Stimulated activated CD8-positive, alpha-beta memory T cell treated with anti-CD3 and anti-CD28 coated beads, Interleukin-4, amount 100 ng/mL, for 48 hours (primary cell): ENCODE measurements at places on chromosomes 5 and 9.

DNA sequence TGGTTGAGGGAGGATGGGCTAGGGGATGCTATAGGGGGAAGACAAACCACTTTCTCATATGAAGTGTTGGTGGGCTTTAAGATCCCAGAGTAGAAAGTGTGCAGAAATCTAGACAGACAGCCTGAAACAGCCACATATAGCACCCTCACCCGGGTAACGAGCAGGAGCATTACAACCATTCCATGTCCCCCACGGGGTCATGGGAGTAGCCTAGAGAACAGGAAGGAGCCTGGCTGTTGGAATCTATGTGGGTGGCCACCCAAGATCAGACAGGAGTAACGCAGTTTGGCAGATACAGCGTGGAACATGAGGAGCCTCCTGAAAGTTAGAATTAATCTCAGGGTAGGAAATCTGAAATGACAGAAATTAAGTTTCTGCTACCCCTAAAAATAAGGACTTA, 146.1 kb upstream of the RAI14 start:
- no peak for DNase-seq

DNA sequence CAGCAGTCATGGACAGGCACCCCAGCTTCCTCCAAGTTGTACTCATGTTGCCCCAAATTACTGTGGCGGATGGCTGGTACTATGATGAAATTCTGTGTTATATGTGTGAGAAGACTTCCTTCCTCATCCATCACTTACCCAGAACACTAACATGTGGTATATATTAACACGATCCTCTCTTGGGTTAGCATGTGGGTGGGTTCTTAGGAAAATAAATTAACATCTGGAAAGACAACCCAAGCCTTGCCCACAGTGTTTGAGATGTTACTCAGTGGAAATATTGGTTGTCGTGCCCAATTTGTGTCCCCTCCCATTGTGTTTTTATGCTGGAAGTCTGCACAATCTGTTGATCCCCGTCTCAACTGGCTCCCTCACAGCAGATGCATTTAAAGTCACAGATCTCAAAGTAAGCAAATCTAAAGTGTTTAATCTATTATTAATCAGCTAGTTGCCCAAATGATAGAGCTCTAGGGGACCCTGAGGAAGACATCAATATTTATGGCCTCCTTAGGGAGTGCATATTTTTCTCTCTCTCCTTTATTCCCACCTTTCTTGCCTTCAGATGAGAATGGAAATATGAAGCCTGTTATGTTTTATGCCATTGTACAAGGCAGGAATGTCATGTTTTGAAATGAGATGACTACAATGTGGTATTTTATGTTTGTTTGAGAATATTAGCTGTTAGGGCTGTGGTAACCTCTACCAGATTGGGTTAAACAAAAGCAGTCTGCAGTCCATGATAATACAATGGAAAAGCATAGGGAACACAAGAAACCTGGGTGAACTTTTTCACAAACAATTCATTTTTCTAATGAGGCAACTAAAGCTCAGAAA, 93.9 kb downstream of the GRIA1 start:
- no peak for DNase-seq

- no peak for DNase-seq
Measured at GRCh38 chr5:151029179-151030055, 9.0 kb downstream of the GPX3 start.

- DNase-seq = no peak
Measured at GRCh38 chr5:115343855-115344254, 47.4 kb upstream of the CCDC112 start.

- DNase-seq = no peak
Measured at GRCh38 chr5:135444360-135444759, 2.8 kb downstream of the DCANP1 start.

DNA sequence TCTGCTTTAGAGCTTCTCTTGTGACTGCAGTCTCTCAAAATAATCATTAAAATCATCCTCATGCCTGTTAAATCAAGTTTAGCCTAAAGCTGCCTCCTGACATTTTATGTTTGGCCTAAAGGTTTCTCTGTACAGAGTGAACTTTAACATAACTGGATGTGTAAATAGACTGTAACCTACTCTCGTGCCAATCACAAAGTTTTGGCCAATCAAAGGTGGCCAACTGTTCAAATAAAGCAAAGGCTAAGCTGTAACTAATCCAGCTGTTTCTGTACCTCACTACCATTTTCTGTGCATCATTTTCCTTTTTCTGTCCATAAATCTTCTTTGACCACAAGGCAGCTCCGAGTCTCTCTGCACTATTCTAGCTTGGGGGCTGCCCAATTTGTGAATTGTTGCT, 86.2 kb downstream of the GCNT1 start:
- no peak for DNase-seq

- DNase-seq = no peak
Measured at GRCh38 chr5:173720286-173720952, 104.0 kb upstream of the BOD1 start.

DNA sequence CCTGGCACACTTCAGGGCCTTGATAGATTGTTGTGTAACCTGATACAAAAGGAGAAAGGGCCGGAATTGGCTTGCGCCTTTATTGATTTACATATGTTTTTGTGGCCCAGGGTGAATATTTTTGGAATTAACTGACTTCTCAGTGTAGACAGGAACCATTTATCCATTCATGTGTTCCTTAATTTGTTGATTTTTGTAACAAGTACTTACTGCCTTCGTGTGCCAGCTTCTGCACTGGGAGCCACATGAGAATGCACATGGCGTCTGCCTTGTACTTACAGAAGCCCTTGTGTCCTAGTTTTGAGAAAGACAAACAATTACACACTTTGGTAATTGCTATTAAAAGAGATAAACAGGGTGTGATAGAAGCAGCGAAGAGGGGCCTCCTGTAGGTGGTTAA, 26.4 kb downstream of the EHMT1 start:
- DNase-seq = no peak

- no peak for DNase-seq
Measured at GRCh38 chr9:87004016-87004415, 56.7 kb upstream of the GAS1 start.

DNA sequence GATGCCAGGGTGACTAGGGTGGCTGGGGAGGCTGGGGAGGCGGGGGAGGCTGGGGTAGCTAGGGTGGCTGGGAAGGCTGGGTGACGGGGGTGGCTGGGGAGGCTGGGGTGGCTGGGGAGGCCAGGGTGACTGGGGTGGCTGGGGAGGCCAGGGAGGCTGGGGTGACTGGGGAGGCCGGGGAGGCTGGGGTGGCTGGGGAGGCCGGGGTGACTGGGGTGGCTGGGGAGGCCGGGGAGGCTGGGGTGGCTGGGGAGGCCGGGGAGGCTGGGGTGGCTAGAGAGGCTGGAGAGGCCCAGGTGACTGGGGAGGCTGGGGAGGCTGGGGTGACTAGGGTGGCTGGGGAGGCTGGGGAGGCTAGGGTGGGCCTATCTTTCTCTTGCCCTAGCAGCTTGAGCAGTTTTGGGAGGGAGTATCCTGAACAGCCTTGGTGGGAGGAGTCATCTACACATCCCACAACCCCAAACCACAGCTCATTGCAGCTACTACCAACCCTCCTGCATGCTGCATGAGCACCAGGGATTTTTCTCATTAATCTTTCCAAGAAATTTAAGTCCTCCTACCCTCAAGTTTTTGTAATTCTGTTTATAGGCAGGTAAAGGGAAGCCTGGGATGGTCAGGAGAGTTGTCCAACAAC, 203.2 kb upstream of the IRX1 start:
- no peak for DNase-seq

DNA sequence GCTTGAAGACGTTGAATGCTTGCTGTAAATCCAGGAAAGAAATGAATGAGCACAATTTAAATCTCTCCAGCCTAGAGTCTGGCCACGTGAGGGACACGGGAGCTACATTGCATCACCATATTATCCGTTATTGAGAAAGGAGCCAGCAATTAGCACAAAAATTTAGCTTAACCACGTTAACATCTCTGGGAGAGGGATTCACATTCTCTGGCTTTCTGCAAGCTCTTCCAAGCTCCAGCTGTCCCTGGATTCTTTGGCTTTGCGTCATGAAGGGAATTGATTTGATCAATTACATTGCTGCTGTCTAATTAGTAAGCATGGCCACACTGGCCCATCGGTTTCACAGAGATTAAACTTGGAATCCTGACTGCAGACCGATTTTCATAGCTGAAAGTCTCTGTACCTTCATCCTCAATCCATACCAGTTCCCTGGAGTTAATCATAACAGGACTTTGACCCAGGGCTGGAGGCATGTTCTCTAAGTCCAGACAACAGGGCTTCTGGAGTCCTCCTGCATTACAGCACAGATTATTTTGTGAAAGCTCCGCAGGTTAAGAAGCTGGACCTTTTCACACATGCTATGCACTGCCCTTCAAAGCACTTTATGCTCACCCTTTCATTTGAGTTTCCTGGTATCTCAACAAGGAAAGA, 31.6 kb downstream of the ADRA1B start:
- no peak for DNase-seq

DNA sequence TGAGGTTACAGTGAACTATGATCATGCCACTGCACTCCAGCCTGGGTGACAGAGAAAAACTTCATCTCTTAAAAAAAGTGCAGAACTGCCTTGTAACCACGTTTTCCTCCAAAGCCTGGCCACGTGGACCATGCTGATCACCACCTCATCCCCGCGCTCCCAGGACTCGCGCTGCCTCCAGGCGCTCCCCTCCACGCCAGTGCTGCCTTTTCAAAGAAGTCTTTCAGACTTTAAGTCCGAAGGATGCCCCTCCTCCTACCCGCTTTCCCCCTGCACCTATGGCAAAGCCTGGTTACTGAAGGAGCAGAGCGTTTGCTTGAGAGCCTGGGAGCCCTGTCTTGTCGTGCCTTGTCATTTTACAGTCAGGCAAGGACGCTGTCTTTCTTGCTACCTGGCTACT, 43.8 kb downstream of the HABP4 start:
- no peak for DNase-seq

DNA sequence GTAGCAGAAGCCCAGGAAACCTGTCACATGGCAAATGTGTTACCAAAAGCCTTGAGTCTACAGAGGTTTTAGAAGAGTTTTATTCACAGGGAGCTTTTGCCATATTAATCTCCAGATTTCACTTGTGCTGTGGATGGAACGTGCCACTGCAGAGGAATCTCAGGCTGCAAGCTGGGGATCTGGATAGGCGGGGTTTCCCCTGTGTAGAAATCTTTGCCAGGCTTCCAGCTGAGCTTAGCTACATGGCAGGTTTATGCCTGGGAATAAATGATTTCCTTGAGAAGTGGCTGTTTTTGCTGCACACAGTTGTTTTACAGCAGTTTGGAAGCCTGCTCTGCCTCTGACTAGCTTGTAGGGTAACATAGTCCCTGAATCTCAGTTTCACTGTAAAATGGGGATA, 224.6 kb upstream of the PLPPR1 start:
- DNase-seq = no peak
